Stimulated activated naive CD4-positive, alpha-beta T cell treated with Interleukin-2 at 50 U/mL for 16 hours (primary cell): ENCODE measurements at places on chromosomes 3 and 15.

DNA sequence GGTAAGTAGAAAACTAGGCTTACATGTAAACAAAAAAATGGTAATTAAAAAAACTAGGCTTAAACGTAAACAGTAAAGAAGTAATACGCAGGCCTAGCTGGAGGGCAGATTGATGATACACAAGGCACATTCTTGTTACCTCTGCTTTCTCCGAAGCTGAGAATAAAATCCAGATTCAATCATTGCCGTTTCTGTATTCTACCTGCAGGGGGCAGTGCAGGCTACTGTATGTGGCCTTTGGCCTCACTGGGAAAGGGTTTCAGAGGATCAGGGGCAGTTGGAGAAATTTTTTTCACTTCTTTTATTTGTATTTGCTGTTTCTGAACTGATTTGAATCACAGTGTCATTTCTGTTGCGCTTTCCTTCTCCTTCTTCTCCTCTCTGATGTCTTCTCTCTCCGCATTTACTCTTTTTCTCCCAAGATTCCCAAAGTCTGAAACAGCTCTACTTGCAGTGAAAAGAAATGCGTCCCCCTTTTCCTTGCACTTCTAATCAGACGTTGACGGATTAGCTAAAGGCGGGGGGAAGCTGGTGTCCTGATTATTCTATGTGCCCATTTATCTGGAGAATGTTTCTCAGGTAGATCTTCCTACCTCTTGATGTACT lies 67.1 kb upstream of the MCTP2 start:
- DNase-seq, result peak; percentile 20

DNA sequence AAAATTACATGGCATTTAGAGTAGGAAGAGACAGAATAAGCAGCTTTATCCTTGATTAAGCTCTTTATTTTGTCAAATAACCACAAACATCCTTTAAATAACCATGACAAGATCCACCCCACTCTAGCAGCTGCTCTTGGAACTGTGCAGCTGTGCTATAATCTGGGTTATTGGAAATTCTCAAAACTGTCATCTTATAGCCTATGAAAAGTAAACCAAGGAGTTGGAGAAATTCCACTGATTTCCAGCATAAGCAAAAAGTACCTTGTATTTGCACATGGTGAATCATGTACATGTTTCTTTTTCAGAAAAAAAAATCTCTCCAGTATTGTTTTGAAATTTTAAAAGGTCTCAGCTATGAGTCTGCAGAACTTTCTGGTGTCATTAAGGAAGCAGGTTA lies 88.8 kb upstream of the ABI3BP start:
- DNase-seq, result no peak

DNA sequence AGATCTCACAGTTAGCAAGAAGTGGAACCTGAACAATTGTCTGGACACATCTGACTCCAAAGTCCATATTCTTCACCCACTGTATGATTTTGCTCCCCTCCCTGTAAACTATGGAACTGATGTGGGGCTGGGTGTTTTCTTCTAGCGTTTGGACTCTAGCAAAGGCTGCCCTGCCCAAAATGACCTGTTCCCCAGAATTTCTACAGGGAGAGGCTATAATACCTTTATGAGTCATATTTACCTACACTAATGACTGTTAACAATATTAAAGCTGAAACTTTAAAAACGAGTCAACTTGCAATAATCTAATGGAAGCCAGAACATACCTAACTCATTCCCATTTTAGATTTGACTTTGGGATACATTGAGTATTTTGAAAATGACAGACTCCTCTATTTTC lies 531.2 kb upstream of the CFAP20DC start:
- DNase-seq, result no peak

- DNase-seq, result no peak
Observed at GRCh38 chr15:78625606-78626280, 4.9 kb upstream of the CHRNA3 start.

- DNase-seq, result no peak
Observed at GRCh38 chr15:77993374-77993911, 84.1 kb downstream of the TBC1D2B start.

DNA sequence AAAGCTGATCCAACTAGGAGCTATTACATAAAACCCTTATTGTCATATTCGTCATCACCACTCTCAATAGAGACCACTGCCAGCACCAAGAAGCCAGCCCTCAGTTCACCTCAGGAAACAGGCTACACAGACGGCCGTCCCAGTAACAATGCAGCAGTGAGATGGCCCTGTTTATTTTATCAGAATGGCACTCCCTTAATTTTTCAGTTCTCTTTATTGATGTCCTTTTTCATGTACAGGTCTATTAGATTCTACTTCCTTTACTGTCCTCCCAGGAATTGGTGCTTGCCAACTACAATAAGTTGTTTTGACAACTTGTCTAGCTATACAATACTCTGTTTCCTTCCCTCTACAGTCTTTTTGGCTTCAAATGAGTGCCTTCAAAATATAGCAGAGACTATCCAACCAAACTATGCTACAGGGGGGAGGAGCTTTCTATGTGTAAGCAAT lies 272.5 kb downstream of the ZBTB20 start:
- no peak for DNase-seq

GRCh38 chr3:138396752-138397410 lies 37.5 kb upstream of the ESYT3 start:
- no peak for DNase-seq

DNA sequence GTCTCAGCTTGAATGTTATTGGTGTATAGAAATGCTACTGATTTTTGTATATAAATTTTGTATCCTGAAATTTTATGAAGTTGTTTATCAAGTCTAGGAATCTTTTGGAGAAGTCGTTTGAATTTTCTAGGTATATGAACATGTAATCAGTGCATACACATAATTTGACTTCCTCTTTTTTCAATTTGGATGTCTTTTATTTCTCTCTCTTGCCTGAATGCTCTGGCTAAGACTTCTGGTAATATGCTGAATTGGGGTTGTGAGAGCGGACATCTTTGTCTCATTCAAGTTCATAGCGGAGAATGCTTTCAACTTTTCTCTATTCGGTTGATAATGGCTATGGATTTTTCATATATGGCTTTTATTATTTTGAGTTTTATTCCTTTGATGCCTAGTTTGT lies 100.9 kb upstream of the MCTP2 start:
- DNase-seq, result no peak

GRCh38 chr3:184597829-184598573 lies 36.4 kb downstream of the EPHB3 start:
- no peak for DNase-seq

GRCh38 chr15:37586976-37587375 lies 347.5 kb upstream of the TMCO5A start:
- no peak for DNase-seq

DNA sequence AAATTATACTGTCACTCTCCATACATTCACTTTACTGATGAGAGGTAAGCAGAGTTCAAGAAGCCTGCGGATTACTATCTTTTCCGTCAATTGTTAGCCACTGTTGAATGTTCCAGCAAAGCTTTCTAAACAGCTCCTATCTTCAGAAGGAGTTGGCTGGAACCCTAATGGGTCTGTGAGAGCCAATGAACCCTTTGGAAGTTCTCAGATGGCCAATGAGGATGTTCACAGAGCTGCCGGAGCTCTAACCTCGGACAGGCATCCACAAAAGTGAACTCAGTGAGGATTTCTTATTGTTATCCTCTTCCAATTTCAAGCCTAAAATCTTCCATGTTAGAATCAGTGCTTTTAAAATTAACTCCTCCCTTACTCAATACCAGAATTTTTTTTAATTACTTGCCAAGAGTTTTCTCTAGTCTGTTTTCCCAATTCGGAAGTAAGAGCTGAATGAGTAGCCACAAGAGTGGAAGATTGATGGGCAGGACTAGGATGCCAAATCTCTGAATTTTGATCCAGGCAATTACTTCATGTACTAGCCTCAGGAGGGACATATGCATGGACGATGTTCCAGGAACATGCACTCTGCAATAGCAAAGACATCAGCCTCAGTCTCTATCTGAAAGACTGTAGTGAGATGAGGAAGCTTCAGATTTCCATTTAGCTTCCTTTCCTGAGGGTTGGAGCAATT lies 78.1 kb downstream of the AGBL1 start:
- DNase-seq, result no peak

GRCh38 chr3:57385498-57385897 lies 93.0 kb upstream of the ASB14 start:
- no peak for DNase-seq

GRCh38 chr15:100940767-100941379 lies 21.7 kb downstream of the LRRK1 start:
- DNase-seq, result no peak
